Right lung (tissue), 10 donors: ENCODE measurements at places on chromosomes 11 and 22. TPM values are rescaled to one million over a fixed set of nuclear protein-coding genes. Genes with fewer than 3 reads are reported as not detected.
A peak's percentile ranks its signal among the peaks of the same experiment; 100 is the strongest.

Gene MAPK8IP2
- polyA plus RNA-seq: 0.85 TPM

Gene OR52N4
- polyA plus RNA-seq: 0.19 TPM

Gene C11orf97
- polyA plus RNA-seq: 3.7 TPM

Gene OR5M10
- not detected for polyA plus RNA-seq

Gene TRPM5
- 0.13 TPM for polyA plus RNA-seq

Gene SLC37A2
- polyA plus RNA-seq: 3.7 TPM

Gene HEPN1
- polyA plus RNA-seq: not detected

Gene NXPE4
- polyA plus RNA-seq: not detected

Gene SLC35E4
- polyA plus RNA-seq: 2.1 TPM

Gene MUC6
- 0.24 TPM for polyA plus RNA-seq

DNA sequence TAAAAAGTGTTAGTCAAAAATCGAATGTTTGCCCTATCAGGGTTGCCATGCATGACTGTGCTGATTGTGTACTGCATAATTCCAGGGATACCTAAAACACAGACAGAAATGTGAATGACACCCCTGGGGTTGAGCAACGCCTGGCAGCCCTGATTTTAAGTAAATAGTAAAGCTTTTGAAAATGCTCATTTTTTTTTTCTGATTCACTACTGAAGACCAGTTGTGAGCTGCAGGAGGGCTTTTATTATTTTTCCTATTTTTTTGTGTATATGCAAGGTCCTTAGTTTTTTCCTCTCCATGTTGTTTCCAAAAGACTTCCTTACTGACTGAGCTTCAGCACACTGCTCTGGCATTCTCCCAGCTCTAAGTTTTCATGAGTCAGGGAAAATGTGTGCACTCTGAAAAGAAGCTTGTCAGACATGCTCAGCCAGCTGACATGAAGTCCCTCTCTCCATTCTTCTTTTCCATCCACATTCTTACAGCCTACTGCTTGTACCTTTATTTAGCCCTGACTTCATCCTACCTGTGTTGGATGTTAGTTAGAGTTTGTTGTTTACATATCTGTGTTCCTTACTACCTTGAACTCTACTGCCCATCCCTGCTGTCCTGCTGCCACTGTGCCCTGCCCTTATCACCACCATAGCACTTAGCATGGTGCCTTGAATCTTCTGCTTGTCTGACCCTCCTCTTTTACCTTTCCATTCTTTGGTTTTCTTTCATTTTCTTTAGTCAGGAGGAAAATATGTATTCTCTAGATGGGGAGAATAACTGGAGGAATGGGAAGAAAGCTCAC lies 79.5 kb downstream of the HORMAD2 start:
- peak; percentile 63 for DNase-seq

GRCh38 chr22:32693102-32693501 lies 108.4 kb upstream of the TIMP3 start:
- no peak for DNase-seq

DNA sequence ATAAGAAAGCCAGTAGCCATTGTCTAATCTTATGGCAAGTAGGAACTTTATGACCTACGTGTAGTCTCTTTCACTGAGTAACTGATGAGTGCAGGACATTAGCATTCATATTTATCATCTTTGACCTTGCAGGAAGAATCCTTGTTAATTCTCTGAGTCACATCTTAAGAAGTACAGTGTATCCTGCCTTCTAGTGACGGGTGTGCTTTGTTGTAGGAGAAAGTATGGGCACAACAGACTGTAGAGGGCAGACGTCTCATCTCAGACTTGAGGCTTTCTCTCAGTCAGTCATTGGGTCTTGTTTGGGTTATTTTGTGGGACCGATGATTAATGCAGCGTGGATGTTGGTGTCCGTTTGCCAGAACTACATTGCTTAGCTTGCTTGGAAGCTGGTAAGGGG lies 6.8 kb downstream of the RNF214 start:
- DNase-seq: no peak

DNA sequence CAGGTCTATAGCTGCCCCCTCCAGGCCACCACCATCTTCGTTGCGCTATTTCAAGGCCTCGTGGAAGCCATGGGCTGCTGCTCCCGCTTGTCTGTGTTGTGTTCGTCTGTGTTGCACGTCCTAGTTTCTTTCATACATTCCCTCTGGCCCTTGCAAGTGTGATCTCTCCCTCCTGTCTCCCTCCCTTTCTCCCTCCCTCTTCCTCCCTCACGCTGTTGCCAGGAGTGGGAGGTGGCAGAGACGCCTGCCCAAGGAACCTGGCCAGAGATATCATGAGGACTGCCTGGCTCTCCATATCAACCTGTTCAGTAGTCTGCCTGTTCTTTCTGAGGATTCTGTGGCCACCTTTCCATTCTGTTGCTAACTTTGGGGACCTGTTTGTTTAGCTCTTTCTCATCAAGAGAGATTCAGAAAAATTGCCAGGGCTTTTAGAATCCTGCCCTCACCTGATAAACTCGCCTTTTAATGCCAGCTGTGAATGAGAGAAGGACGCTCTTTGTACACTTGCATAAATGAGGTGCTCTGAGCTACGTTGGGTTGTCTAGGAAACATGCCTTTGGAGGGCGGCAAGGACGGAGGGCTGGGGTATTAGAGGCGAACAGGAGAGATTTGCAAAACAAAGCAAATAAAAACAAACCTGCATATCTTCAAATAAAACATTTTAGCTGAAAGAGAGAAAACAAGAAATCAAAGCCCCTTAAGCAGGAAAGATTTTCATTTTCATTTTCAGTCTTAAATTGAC lies 185.2 kb downstream of the TBC1D22A start:
- no peak for DNase-seq

DNA sequence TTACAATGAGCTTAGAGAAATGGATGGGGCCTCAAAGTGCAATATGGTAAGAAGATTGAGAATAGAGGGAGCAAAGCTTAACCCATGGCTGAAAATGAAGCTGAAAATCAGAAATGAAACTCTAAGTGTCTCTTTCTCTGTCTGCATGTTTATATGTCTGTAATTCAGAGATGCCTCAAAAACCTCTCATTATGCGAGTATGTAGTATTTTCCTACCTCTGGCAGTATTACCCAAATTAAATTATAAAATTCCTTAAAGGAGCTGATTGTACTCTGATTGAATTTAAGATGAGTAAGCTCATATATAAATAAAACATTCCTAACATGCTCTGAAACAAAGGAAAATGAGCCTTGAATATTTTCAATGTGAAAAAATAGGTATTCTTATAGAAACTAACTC lies 39.8 kb upstream of the PRSS23 start:
- DNase-seq: no peak

- no peak for DNase-seq
Measured at GRCh38 chr11:43810929-43811596, 69.6 kb upstream of the ALKBH3 start.

DNA sequence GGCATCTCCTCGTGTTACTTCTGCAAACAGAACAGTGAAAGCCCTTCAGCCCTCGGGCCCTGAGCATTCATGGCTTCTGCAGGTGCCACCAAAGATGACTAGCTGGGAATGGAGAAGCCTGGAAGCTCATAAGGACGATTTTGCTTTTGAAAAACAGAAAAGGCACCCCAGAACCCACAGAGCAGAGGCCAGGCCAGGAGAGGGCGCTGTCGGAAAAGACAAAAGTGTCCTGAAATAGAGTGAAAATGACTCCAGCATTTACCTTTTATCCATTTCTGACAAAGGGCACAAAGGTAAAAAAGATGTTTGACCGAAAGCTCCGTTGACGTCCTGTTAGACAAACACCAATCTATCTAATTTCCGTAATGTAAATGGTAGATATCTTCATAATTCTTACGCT lies 37.6 kb downstream of the ZNF195 start:
- peak; percentile 10 for DNase-seq

GRCh38 chr11:106399076-106399511 lies 321.6 kb downstream of the AASDHPPT start:
- no peak for DNase-seq

- DNase-seq: no peak
Measured at GRCh38 chr11:65352783-65353182, 1.8 kb upstream of the TIGD3 start.

DNA sequence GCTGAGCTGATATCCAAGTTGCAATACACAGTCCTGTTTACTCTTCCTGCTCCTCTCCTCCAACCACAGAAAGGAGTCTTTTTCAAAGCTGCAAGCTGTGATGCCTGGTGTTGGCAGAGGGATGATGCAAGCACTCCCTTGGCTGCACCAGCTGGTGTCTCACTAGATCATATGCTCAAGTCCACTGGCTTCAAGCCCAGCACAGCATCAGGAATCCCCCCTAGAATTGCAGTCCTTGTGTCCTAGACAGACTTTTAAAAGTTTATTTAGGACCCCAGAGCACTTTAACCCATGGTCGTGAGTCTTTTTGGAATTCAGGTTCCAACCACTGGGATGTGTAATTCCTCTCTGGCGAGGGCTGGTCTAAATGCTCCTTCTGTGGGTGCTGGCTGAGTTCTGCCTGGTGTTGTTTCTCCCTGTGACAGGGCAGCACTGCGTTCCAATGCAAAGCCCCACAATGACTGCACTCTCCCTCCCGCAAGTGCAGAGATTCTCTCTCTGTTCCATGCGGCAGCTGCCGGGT lies 1.9 kb upstream of the HEPN1 start:
- no peak for DNase-seq

GRCh38 chr11:16276251-16276650 lies 80.1 kb downstream of the SOX6 start:
- DNase-seq: no peak

- DNase-seq: no peak
Measured at GRCh38 chr11:69470301-69470700, 11.2 kb upstream of the LINC01488 start.
